Stromal cell of bone marrow (primary cell): ENCODE measurements at places on chromosomes 12 and 14.

- DNase-seq, result no peak
These were observed 79.2 kb downstream of the FERMT2 start for GRCh38 chr14:52871606-52872005.

- DNase-seq, result no peak
These were observed 73.9 kb upstream of the CAPRIN2 start for GRCh38 chr12:30828686-30829085.

GRCh38 chr14:34235643-34236300, 226.3 kb downstream of the SPTSSA start:
- DNase-seq, result no peak

DNA sequence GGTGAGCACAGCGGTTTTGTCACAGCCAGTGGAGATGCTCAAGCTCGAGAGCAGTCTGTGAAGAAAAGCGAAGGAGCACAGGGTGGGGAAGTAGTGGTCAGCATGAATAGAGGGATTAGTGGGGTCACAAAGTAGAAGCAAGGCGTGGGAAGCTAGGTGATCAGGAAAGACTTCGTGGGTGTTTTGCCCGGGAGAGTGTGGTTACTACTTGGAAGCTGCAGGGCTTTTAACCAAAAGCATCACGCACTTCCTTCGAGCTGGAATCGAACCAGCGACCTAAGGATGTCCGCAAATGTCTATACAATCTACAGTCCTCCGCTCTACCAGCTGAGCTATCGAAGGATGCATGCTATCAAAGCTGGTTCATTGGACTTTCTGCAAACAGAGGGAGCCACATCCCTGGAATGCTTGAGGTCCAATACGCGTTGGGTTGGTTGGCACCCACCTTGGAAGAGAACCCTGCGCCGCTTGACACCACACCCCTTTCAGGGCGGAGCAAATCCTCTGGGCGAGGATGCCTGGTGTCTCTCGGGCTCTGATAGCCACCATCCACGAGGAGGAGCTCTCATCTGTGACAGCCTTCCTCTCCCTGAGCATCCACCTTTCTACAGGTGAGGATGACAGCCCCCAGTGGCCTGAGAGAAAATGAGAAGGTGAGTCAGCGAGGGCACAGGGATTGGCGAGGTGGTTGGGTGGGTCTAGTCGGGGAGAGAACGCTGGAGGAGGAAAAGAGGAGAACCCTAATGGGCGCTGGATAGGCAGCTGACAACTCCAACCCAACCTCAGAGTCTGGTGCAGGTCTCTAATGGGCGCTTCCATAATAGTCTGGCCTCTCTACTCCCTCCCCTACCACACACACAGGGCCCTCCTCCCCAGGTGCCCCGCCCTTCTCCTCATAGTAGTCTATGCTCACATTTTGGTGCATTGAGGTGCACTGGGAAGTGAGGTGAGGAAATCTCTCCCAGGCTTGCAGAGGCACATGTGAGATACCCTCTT, 16.0 kb upstream of the OR6S1 start:
- DNase-seq, result no peak

GRCh38 chr14:56224691-56225681, 106.8 kb downstream of the PELI2 start:
- no peak for DNase-seq

GRCh38 chr14:55136241-55136640, 7.2 kb downstream of the LGALS3 start:
- no peak for DNase-seq
